Stimulated activated CD8-positive, alpha-beta memory T cell treated with anti-CD3 and anti-CD28 coated beads, Interleukin-7, amount 100 ng/mL, for 1 hour (primary cell): ENCODE measurements at places on chromosomes 4 and X.

DNA sequence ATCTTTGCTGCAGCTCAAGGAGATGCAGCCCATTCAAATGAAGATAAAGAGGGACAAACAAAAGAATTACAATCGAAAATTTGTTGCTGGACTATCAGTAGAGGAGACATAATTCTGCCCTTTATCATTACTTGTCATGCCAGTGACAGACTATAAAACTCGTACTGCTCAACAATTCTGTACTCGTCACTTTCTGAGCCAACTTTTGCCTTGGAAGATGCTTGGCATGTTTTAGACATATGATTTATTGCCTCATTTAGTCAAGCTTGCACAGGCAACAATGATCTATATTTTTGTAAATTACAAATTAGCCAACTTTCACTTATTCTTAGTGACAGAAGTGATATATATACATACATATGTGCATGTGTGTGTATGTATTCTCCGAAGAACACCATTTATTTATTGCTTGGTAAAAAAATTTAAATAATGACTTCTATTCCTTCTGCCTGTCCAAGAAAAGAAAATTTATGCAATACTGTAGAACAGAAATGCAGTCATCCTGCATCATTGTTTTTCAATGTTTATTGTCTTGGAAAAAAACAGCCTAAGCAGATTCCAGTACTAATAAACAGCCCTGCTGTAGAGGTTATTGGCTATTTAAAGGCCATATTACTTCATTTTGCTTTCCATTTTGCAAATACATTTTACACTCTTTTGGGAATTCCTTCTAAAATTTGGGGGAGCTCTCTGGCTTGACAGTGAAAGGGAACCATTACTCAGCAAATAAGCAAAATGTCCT is 374.9 kb upstream of the GALNT7 start:
- DNase-seq, result no peak

GRCh38 chr4:19675172-19675811 is 576.4 kb upstream of the SLIT2 start:
- no peak for DNase-seq

- no peak for DNase-seq
Observed at GRCh38 chrX:56554870-56555269, 8.6 kb upstream of the UBQLN2 start.

DNA sequence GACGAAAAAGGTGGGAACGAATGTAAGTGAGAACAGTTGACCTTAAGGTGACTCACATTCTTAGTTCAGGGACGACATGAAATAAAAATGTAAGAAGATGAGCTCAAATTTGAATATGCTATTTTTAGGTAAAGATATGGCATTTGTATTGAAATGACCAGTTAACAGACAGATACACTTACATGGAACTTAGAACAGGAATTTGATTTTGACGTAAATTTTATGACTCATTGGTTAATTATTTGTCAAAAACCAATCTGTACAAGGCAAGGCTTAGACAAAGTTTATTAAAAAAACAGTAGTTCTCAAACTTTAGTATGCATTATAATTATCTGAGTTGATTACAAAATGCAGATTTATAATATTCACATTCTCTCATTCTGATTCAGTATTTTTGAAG is 469.4 kb downstream of the CFAP47 start:
- DNase-seq, result no peak

DNA sequence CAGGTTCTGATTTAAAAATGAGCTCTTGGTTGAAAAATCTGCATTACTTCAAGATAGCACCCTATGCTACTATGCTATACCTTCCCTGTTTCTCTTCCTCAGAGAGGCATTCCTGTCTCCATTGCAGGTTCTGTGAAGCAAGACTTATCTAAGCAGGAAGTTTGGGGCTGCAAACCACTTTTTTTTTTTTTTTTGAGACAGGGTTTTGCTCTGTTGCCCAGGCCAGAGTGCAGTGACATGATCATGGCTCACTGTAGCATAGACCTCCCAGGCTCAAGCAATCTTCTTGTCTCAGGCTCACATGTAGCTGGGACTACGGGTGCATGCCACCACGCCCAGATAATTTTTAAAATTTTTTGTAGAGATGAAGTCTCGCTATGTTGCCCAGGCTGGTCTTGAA is 4.0 kb upstream of the CCNG2 start:
- no peak for DNase-seq

DNA sequence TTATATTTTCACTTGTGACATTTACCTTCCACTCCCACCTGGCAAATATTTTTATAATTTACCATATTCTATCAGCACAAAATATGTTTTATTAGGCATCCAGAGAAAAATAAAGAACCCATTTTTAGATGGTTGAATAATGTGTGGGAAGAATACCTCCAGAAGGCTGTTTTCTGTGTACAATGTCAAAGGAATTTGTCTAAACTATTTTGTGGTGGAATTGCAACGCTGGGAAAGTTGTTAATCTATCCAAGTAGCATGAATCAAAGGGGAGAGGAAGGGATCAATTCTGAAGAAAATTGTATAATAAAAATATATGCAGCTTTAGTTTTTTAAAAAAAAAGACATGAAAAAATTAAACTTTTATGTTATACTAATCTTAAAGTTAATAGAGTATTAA is 706.5 kb downstream of the FSTL5 start:
- no peak for DNase-seq

GRCh38 chr4:140557831-140558435 is 10.8 kb downstream of the UCP1 start:
- DNase-seq, result no peak
